Activated CD4-positive, alpha-beta memory T cell treated with anti-CD3 and anti-CD28 coated beads, Interleukin-2, amount 10 ng/mL, durations not matched to agents 7 days and 5 days (primary cell): ENCODE measurements at places on chromosomes 16 and 17.
A peak's percentile ranks its signal among the peaks of the same experiment; 100 is the strongest.

- peak; percentile 99 for DNase-seq
Measured at GRCh38 chr16:87492721-87493607, at the start of gene ZCCHC14. Gene ZCCHC14, minus strand, starts transcription at chr16:87493024. Its CDS starts 786 bp downstream, at chr16:87492238.

- DNase-seq, result peak; percentile 44
Measured at GRCh38 chr17:8189041-8189710, 804 bp downstream of the BORCS6 start.

DNA sequence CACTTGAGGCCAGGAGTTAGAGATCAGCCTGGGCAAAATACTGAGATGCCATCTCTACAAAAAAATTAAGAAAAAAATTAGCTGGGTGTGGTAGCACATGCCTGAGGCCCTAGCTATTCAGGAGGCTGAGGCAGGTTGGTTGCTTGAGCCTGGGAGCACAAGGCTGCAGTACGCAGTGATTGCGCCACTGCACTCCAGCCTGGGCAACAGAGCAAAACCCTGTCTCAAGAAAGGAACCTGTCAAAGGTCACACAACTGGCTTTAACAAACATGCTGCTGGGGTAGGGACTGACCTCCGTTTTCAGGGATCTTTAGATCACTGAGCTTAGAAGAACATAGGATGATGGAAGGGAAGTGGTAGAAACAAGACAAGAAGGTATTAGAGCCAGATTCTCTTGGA lies 95.0 kb downstream of the IRX3 start:
- no peak for DNase-seq

GRCh38 chr16:21614896-21615295 lies 15.5 kb downstream of the METTL9 start:
- no peak for DNase-seq

GRCh38 chr16:75854152-75854551 lies 127.9 kb upstream of the CPHXL start:
- no peak for DNase-seq

- peak; percentile 50 for DNase-seq
Measured at GRCh38 chr17:18992454-18993130, 12.0 kb downstream of the FAM83G start.

- no peak for DNase-seq
Measured at GRCh38 chr16:75385507-75386152, 47.7 kb downstream of the CFDP1 start.

GRCh38 chr16:48946686-48947370 lies 334.8 kb downstream of the CBLN1 start:
- no peak for DNase-seq

DNA sequence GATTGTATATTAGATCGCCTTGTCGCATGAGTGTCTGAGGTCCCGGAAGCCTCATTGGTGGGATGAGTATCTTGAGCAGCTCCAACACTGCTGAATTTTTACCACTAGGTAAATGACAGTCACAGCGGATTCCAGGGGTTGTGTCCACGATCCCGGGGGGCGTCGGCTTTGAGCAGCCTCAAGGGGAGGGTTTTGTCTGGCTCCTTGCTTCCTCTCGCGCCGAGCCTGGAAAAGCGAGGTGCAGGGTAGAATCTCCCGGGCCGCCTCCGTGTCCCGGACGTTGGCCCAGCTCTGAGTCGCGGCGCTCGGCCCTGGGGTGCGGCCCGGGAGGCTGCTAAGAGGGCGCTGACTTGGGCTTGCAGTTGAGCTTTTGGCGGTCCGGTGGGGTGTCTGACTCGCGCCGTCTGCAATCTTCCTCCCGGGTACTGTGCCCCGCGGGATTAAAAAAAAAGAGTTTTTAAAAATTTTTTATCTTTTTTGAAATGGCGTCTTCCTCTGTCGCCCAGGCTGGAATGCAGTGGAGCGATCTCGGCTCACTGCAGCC lies 4.5 kb downstream of the OR1F1 start:
- no peak for DNase-seq

DNA sequence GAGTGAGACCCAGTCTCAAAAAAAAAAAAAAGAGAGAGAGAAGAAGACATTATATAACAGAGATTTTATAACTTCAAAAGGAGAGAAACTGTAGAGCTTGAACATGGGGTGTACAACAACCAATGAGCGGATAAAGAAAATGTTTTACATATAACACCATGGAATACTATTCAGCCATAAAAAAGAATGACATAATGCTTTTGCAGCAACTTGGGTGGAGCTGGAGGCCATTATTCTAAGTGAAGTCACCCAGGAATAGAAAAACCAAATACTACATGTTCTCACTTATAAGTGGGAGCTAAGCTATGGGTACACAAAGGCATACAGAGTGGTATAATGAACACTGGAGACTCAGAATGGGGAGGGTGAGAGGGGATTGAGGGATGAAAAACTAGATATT lies 61.1 kb downstream of the CHD9NB start:
- DNase-seq, result no peak

- DNase-seq, result no peak
Measured at GRCh38 chr17:32157225-32157624, 14.9 kb downstream of the RHOT1 start.

DNA sequence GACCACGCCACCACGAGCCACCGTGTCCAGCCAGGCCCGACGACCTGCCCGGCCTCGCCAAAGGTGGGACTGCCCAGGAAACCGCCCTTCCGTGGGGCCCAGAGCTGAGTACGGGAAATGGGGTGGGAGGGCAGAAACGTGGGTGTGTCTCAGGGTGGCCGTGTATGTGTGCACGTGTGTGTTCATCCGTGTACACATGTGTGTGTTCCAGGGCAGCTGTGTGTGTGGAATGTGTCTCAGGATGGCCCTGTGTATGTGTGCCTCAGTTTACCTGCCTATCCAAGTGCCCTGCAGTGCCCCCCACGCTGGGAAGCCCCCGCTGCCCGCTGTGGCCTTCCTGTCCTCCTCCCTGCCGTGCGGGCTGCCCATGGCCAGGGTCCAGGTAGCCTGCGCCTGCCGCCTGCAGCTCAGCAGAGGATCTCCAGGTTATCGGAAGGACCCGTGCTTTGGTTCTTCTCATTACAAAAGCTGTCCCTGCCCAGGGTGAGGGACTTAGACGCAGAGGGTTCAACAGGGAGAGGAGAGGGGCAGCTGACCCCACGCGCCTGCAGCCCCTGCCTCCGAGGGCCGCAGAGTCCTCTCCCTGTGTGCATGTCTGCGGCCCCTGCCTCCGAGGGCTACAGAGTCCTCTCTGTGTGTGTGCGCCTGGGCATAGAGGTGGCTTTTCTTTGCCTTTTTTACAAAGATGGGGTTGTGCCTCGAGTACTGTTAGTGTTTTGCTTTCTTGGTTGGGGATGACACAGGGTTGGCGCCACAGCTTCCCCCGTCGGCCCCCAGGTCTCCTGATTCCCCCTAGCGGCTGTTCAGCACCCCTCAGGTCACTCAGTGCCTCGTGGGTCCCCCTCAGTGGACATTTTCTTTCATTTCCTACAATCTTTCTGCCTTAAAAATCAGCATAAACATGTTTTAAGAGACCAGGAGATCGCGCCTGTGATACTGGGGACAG lies 23.6 kb downstream of the ZNF469 start:
- no peak for DNase-seq

GRCh38 chr17:8162233-8162996 lies at the start of gene VAMP2:
Gene VAMP2, minus strand, starts transcription at chr17:8162948. Its CDS starts 69 bp downstream, at chr17:8162879.
- peak; percentile 89 for DNase-seq

DNA sequence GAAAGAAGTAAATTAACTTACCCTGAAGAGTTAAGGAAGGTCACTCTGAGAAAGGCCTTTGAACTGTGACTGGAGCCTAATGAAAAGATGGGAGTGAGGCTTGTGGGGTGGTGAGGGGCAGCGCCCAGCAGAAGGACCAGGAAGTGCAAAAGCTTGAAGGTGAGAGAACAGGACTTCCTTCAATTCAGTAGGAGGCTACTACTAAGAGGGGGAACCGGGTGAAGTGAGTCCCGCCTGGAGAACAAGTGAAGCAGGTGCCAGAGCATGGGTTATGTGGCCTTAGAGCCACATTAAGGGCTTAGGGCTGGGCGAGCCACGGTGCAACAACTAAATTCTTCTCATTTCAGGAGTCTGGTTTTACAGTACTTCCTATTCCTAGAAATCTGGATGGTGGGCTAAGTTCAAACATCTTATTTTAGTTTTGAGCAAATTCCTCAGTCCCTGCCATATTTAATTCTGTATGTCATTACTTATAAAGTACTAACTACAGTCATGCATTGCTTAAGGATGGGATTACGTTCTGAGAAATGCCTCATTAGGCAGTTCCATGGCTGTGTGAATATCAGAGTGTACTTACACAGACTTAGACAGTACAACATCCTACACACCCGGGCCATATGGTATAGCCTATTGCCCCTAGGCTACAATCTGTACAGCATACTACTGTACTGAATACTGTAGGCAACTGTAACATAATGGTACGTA lies 5.1 kb downstream of the CFAP20 start:
- no peak for DNase-seq

DNA sequence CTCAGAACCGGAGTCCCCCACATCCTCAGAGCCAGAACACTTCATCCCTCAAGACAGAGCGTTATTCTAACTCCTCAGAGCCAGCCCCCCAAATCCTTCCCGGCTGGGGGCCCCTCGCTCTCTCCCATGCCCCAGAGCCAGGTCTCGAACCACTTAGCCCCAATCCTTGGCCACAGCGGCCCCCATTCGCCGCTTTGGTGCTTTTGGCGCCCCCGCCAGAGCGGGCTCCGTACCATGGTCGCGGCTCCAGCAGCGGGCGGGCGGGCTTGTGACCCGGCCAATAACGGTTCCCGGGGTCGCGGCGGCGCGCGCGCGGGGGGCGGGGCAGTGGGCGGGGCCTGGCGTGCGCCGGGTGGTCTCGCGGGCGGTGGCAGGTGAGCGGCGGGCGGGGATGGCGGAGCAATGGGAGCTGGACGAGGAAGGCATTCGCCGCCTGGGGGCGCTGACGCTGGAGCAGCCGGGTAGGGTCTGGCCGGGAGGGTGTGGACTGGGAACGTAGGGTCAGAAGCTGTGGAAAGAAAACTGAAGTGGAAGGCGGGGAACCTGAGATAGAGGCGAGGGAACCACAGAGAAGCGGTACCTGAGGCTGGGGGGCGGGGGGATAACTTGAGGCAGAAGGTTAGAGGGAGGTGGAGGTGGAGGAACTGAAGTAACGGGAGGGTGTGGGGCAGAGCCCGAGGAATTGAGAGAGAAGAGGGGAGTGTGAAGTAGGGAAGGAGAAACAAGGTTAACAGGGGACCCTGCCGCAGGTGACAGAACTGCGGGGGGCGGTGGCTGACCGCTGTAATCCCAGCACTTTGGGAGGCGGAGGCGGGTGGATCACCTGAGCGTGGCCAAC lies at the start of the genes KCTD19 and LRRC36:
Gene KCTD19, minus strand, starts transcription at position 270 of the 838 bp plus-strand sequence. Its CDS starts 34 bp downstream, at position 236.
Gene LRRC36, plus strand, starts transcription at position 344 of the 838 bp plus-strand sequence. Its CDS starts 48 bp downstream, at position 392.
- DNase-seq, result peak; percentile 41

- DNase-seq, result no peak
Measured at GRCh38 chr17:55436224-55437158, 14.9 kb upstream of the MMD start.

DNA sequence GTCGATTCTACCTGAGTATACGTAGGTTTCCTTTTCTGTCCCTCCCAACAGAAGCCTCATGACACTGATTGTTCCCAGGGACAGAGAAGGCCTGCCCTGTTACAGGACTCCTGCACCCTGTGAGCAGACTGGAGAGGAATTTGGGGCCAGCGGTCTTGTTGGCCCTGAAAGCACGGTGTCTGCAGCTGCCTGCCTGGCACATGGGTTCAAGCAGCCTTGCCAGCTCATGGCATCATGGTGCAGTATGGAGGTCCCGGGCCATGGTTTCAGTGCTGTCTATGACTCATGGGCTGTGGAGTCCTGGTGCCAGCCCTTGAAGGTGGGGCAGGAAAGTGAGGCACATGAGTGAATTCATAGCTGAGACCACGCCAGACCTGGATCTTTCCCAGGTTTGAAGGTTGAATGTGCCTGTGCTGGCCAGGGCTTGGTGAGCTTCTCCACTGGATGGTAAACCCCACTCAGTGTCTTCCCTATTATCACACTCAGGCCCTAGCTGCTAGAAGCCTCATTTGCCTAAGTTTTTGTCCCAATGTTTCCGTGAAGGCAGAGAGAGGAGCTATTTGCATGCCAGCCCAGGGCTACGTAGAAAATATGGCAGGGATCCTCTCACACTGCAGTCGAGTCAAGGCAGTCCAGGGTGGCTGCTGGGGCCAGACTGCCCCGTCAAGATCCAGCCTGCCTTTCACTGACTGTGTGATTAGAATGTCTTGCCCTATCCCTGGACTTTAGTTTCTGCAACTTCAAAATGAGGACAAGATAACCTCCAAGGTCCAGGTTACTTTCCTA lies 277.2 kb upstream of the CCL2 start:
- DNase-seq, result no peak

GRCh38 chr16:67542464-67542863 lies 13.8 kb downstream of the RIPOR1 start:
- DNase-seq, result peak; percentile 91

DNA sequence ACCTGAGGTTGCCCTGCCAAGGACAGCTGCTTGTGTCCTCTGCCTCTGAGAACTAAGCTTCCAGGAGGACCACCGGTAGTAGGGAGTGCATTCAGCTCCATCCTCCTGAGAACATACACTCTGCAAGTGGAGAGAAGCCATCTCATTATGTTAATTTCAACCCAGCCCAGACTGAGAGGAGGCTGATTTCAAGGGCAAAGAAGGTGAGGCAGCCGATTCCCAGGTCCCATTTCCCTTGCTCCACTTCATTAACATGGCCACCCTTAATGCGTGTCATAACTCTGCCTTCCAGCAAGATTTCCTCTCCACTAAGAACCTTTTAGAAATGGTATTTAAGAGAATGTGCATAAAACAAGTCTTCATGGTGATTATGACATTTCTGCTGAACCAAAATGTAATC lies 72.5 kb downstream of the CDH13 start:
- DNase-seq, result no peak

DNA sequence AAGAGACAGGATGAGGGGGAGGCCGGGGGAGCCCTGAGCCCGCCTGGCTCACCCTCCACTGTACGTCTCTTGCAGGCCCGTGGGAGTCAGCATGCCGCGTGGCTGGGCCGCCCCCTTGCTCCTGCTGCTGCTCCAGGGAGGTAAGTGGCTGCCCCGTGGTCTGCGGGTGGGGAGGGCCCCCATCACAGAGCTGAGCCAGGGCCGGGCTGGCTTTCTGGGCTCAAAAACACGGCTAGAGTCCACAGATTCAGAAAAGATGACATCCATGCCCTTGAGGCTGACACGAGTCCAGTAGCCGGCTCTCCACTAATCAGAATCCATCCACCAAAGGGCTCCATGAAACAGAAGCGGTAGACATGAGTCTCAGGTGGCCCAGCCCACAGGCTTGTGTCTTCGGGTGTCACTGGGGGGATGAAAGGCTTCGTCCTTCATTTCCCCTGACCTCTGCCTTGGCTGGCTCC lies 28.0 kb downstream of the IL21R start:
- peak; percentile 11 for DNase-seq

DNA sequence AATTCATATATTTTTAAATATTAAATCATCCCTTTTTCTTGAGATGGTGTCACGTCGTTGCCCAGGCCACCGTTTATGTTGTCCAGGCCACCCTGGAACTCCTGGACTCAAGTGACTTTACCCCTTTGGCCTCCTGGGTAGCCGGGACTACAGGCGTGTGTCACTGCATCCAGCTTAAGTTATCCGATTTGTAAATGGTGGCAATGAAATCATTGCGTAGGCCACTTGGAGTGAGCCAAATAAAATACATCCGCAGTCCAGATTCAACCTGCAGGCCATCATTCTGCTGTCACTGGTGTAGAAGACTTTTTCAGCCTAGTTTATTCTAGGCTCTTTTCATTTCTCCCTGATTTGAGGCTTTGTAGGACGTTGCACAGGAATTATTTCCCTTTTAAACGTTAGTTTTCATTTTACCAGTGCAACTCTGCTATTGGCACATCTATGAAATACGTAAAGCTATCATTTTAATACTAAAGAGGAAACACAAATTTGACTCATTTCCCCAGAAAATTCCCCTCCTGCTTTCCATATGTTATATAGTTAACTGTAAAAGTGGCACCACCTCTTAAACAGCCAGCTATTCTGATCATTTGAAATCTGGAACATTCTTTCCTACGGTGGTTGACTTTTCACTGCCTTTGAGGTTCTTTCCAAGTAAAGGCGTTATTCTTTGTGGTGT lies 449.8 kb downstream of the MAF start:
- no peak for DNase-seq
